ENCODE measurements at places on chromosomes 16 and 17.

DNA sequence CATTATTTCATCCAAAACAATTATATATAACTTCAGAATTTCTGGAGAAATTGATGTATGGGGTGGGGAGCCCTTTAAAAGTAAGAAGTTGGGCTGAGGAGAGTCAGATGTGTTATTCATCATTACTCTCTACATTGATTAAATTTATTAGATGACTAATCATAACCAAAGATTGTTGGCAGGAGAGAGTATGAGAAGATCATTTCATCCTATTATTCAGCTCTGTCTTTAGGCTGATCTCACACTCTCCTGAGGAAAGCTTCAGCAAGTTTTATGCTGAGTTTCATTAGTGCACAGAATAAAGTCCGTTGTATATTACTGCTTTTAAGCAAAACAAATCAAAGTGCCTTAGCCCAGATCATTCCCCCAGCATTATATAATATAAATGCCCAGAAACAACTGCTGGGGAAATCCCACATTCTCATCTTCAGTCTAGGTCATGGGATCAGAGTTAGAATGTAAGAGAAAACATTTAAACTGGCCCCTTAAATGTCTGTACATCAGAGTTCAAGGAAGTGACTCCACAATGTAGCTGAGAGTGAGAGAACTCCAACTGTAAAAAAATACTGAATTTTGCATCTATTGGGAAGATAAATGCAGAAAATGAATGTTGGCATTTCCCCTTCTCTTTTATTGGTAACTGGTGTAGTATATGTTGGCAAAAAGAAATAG is 130.1 kb upstream of the HLF start:
- no peak for DNase-seq

- DNase-seq = no peak
Observed at GRCh38 chr17:9817086-9817485, 4.8 kb downstream of the GSG1L2 start.

DNA sequence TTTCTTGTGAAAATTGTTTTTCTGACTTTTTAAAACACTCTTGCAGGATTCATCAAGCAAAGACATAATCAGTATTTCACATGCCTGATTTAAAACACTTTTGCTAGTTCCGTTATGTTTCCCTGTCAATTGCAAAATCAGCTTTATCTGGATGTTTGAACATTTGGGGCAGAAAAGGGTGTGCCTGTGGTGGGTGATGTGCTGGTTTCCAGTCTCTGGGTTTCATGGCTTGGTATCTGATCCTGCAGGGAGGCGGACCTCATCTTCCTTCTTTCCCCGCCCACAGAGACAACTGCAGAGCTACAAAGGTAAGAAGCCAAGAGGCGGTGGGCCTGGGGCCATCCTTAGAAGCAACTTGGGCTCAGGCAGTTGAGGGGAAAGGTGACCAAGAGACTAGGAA is 41.8 kb downstream of the NLRC5 start:
- no peak for DNase-seq

DNA sequence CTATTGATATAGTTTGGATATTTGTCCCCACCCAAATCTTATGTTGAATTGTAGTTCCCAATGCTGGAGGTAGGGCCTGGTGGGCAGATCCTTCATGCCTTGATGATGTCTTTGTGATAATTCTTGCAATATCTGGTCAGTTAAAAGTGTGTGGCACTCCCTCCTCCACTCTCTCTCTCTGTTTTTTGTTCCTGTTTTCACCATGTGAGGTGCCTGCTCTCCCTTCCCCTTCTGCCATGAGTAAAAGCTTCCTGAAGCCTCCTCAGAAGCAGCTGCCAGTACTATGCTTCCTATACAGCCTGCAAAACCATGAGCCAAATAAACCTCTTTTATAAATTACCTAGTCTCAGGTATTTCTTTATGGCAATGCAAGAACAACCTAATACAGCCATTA is 47.3 kb downstream of the TOM1L2 start:
- DNase-seq = no peak

DNA sequence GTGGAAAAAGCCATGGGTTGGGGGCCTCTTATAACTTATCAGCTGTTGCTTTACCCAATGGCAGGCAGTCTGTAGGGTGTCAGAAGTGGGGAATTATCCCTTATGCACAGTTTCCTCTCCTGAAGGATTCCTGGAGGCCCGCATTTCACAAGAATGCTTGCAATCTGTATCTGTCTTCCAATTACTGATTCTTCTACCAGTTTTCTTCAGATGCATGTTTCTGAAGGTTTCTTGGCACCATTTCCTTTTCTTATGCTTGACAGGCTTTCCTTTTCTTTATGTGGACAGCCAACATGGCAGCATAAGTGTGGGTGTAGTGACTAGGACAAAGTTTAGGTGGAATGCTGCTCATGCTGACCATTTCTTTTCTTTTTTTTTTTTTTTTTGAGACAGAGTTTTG is 36.1 kb downstream of the MAP3K3 start:
- DNase-seq = no peak

DNA sequence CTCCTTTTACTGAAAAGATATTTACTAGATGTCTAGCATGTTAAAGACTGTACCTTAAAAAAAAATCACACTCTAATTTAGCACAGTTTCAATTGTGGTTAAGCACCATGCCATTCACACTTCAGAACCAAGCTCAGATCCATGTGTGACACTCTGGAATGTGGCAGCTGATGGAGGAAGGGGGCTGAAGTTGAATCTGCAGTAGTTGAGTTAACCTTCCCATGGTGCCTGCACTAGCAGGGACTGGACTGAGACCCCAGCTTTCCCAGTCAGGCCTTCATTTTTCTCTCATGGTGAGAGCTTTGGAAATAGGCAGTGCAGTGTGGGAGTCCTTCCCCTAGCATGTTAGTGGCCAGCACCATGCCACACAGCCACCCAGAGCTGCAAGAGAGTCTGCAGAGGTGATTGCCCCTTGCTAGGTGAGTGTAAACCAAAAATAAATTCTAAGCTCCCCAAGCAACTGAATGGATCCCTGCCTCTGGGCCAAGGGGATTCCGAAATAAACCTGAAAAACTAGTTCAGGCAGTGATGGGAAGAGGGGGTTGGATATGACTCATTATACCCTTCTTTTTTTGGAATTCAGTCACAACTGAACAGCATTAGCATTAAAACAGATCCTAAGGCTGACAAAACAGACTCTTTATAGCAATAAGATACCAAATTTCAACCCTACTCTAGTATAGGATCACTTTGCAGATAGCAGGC is 208.5 kb downstream of the WWOX start:
- DNase-seq = no peak

All from LoVo (cell line).